ENCODE measurements at places on chromosomes 2 and 18.

DNA sequence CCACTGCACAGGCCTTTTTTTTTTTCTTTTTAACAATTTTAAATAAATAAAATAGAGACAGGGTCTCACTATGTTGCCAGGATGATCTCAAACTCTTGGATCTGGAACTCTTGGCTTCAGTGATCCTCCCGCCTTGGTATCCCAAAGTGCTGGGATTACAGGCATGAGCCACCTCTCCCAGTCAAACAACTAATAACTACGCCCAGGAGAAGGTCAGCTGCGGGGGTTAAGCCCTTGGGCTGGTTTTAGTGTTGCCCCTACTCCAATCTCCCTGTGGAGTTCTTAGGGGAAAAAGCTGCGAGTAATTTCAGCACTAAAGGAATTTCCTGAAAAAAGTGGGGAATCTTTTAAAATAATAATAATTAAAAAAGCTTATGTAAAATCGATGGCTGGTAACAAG is 96.4 kb upstream of the XPO1 start:
- no peak for DNase-seq

DNA sequence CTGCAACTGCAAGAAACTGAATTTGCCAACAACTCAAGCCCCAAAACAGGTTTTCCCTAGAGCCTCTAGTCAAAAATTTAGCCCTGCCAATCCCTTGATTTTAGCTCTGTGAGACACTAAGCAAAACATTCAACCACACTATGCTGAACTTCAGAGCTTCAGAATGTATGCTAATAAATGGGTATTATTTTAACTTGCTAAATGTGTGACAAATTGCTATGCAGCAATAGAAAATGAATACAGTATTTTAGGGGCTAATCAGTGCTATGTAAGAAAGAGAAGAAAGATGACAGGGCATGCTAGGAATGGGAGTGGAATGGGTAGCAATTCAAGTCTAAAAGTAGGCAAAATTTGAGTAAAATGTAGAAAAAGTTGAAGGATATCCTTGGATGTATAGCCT is 223.9 kb upstream of the NOL4 start:
- no peak for DNase-seq

DNA sequence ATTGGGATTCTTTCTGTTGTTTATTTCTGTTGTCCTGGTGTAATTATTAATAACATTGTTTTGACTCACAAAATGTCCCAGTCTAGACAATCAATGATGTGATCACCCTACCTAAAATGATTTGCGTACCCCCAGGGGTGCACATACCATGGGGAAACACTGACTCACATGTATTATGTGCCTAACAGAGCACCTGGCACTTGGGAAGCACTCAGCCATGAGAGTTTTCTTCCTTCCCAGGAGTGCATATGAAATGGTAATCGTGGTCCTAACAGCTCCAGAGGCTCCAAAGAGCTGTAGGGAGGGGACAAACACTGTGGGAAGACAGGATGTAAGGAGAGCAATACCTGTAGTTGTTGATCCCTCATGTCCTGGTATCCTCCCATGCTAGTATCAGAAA is 187.8 kb upstream of the ERBB4 start:
- DNase-seq, result no peak

DNA sequence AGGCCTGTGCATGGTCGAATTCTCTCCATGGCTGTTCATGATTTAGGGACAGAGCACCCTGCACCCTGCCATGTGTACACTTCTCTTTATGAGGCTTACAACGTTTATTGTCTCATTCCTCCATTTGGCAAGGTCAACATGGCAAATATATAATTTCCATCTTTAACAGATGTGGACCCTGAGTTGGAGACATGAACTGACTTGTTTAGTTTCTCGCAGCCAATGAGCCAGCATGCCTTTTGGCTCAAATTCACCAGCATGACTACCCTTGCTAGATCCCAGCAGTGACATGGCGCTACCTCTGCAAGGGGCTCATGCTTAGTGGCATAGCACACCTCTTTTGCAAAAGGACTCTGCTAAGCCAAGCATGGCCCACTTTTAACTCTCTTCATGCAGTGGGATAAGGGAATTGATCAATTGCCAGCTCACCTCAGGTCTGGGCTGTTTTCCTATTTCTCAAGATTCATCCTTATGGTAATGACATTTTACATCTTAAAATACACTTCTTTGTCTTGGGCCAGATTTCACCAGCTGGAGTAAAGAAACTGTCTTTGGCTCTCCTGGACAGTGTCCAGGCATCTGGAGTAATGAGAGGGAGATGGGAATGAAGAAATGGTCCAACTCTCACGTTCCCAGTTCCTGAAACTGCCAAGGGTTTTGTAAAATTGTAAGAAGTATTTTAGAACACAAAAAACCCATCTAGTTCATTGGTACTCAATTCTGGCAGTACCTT is 159.5 kb downstream of the SETBP1 start:
- DNase-seq, result no peak

GRCh38 chr2:180730976-180731375 is 249.4 kb upstream of the UBE2E3 start:
- DNase-seq, result no peak

GRCh38 chr2:231673348-231673770 is 35.0 kb upstream of the PTMA start:
- DNase-seq, result no peak

DNA sequence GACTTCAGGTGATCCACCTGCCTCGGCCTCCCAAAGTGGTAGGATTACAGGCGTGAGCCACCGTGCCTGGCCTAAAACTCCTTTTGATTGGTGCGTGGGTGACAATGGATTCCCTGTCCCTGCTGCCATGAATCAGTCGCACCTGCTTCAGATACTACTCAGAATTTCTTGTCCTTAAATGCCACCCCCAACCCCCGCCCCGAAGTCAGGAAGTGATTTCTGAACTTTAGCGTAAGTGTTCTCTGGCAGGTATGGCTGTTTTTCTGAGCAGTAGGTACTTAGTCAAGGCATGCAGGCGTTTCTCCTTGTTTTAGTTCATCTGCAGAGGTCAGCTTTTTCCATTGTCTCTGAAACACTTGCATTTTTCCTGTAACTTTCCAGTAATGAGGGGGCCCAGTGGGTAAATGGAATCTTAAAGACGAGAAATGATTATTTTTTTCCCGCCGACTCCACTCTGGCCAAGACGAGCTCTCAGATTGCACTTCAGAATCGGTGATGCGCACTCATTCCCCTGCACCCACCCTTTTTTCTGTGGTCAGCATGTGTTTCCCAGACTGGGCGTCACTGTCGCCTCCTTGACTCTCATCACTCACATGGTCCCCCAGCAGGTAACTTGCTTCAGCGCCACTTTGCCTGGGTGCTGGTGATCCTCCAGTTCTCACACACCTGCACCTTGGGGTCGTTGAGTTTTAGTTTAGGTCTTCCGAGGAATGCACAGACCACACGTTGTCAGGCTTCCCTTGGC is 179.7 kb downstream of the GBX2 start:
- DNase-seq, result no peak

GRCh38 chr2:65501836-65502235 is 69.4 kb upstream of the SPRED2 start:
- no peak for DNase-seq

DNA sequence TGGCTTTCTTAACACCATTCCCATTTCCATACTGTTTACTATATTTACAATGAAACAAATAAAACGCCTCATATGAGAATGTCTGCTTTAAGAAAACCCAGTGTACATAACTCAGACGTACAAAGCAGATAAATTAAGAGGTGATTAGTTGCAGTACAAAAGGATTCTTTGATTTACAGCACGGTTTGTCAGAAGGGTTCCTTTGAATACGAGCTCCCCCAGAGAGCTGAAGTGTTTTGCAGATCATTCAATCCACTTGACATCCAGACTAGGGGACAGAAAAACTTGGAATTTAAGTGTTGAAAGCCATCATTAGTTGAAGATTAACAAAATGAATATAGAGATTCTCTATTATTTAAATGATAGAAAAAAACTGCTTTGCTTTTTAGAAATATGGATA is 72.5 kb downstream of the RAPGEF4 start:
- no peak for DNase-seq

DNA sequence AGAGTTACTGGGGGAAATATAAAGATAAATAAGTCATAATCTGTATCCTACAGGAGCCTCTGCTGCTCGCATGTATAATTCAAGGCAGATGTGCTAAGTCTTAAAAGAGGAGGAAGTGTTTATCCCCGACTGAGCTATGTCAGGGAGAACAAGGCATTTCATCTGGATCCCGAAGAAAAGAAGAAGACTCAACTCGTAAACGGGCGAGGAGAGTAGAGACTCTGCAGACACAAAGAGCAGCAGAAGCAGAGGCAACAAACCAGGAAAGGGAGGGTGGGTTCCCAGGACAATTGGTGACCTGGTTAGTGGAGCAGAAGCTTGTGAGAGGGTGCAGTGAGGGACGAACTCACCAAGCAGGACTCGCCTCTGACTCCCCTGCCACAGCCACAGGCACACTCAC is 368.6 kb downstream of the EIPR1 start:
- DNase-seq, result no peak

GRCh38 chr2:25098670-25099486 is 57.0 kb downstream of the EFR3B start:
- DNase-seq, result no peak

GRCh38 chr2:39050109-39050508 is 70.7 kb downstream of the SOS1 start:
- DNase-seq, result no peak

DNA sequence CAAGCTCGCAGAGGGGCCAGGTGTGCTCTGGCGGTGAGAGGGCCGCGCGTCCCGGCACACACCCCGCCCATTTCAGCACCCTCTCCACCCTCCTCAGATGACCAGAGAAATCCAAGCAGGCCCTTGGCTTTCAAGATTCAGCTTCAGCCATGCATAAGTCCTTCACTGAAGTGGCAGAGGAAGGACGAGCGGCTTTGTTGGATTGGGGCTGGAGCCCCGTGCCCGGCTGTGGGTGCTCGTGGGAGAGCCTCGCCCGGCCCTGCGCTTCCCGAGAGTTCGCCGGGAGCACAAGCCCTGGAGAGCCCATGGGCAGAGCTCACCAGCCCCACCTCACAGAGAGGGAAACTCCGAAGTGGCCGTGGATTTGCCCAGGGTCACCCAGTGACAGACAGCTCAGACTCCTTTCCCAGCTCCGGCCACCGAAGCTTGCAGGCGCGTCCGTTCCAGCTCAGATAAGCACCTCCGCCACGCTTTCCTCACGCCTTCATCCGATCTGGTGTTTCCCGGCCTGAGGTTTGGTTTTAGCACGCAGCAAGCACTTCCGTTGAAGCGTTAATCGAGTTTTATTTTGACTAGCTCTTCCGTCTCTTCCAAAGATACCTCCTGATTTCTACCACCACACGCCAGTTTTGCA is 45.6 kb upstream of the MTCL1 start:
- no peak for DNase-seq

DNA sequence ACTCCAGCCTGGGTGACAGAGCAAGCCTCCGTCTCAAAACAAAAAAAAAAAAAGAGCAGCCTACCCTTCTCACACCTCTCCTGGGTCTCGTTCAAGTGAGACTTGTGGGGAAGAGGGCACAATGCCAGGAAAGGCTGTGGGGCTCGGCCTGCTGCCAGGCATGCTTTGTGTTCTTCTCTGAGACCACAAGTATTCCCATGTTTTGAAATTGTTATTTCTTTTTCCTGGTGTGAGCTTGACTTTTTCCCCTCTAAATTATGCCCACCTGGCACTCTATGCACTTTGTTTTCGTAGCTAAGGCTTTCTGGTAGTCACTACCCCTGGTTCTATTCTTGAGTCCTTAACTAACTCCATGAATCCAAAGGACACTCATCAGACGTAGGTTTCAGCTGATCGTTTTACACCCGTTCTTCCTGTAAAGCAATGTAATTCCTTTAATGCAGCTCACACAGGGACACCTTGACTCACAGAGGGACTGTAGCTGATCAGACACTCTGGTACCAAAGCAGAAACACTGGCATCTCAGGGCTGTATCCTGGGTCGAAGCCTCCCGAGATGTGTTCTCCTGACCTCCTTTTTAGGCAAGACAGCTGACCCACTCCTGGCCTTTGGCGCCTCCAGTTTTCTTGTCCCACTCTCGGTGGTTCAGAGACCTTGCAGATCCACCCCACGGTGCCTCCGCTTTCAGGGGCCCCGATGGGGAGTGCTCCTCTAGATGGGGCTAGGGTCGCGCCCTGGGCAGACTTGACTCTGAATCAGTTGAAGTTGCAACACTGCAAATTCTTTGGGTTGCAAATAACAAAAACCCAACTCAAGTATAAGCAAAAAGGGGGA is 193.3 kb upstream of the AGAP1 start:
- no peak for DNase-seq

DNA sequence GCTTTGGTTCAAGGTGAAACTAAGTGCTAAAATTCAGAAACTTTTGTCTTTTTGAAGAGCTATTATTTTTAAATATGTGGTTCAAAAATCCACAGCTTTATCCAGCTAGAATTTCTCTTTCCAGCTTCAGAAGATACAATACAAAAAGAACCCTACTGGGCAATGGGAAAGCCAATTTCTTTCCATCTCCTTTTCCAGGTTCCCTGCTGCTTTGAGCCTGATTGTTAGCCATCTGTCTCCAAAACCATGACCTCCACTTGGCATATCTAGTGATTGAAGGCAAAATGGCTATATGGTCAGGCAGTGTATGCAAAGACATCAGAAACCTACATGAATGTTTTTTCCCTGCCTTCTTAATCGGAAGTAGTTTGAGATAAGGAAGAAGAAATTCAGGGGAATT is 134.1 kb downstream of the KCNH7 start:
- no peak for DNase-seq

DNA sequence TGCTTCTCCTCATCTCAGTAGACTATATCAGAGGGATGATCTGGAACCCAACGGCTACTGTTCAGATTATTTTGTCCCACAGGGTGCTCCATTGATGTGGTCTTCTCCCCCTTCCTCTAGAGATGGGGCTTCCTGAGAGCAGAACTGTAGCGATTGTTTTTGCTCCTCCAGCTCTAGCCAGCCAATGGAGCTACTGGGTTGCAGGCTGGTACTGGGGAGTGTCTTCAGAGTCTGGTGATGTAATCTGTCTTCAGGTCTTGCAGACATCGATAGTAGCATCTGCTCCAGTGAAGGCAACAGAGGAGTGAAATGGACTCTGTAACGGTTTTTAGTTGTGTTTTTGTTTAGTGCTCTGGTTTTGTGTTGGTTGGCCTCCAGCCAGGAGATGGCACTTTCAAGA is 621.9 kb downstream of the RNF144A start:
- no peak for DNase-seq

- no peak for DNase-seq
Measured at GRCh38 chr2:95023222-95023597, 2.3 kb upstream of the MAL start.

GRCh38 chr18:48627216-48627615 is 88.4 kb downstream of the CTIF start:
- DNase-seq, result no peak

DNA sequence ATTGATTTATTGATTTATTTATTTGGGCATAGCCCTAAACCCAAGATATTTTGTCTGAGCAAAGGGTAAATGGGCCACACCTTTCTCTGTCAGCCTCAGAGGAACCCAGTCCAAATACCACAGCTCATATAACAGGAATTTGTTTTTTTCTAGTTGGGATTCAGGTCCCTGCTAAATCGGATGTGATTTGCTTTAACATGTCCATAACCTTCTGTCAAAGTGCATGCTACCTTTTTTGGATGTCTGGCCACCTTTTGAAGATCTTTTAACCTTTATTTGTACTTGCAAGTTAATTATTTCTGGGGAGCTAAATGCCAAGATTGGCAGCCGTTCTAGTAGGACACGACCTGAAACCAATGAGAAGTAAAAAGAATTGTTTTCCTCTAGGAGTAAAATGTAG is 303.2 kb upstream of the UBE2E3 start:
- DNase-seq, result no peak
